Stimulated activated CD4-positive, alpha-beta T cell treated with anti-CD3 and anti-CD28 coated beads, Interleukin-1b, Interleukin-23, amount 100 ng/mL, for 48 hours (primary cell): ENCODE measurements at places on chromosomes 12 and 14.

DNA sequence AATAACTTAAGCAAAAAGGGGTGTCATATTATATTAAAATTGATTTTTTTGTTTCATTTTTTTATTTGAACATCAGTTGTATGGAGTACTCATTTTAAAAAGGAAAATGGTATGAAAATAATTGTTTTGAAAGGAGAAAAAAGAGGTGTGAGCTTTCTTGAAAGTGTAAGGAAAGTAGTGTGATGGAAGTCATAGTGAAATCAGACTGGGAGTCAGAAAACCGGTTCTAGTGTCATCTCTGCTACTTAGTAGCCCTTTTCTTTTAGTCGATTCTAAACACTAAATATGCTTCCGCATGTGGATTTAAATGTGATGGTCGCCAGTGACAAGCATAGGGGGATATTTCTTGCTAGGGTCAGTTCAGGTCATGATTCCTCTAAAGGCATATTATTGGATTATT is 1.8 kb upstream of the DYRK2 start:
- no peak for DNase-seq

DNA sequence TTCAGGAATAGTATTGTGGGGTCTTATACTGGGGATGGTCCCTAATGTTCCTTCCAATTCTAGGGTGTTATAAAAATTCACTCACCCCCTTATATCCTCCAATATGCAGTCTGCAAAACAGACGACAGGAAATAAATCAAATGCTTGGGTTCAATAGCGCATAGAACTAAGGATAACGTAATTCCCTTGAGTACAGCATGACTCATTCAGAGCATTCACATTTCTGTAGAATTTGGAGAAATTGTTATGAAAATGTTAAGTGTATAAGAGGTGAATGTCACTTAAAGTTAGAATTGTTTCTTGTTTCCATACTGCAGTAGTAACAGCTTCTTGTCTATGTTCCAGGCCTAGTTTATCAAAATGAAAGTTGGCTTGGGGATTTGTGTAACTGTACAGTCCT is 271.4 kb downstream of the RPS29 start:
- DNase-seq, result no peak

GRCh38 chr12:120242275-120242799 is 23.2 kb downstream of the PXN start:
- no peak for DNase-seq

GRCh38 chr14:61894452-61895077 is 132.3 kb downstream of the SNAPC1 start:
- peak; percentile 53 for DNase-seq

DNA sequence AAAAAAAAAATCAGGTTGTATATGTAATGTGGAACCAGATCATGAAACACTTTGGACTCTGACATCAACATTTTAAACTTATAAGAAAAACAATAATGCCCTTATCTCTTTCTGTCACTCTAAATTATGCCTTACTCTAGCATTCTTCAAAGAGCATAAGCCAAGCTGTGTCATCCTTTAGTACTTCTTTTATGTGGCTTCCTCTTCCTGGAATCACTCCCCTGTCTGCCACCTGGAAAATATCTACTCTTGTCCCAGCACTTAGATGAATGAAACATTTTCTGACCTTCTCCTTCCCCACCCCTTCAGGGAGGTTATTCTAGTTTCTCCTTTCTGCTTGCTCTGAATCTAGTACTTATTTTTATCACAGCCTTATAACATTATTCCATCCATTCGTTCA is 101.2 kb downstream of the CNTN1 start:
- DNase-seq, result no peak

- DNase-seq, result no peak
Measured at GRCh38 chr14:63654346-63654745, 12.7 kb upstream of the WDR89 start.

DNA sequence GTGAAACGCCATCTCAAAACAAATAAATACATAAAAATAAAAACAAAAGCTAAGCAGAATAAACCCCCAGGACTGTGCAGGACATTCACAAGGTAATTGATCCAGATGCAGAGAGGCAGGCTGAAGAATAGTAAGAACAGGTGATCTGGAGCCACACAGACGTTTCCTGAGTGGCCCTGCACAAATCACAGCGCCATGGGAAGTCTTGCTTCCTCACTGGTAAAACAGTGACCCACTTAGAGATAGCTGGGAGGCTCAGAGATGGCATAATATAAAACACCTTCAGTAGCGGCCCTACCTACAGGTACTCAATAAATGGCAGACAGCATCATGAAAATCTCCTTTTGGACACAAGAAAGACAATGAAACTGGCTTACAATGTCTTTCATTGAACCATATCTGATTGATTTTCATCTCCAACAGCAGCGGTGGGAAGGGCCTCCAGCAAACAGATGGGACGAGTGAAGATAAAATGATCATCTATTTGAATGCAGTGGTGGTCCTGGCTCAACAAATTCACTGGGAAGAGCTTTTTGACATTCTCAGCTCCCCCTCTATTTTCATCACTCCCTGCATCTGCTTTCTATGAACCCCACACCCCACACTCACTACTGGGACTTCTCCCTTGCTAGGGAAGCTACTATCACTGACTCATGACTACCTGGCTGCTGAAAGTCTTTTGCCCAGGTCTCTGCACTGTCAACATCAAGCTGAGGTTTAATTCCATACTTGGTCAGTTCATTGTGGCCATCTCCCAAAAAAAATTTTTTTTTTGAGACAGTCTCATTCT is 63.9 kb downstream of the FOXN3 start:
- DNase-seq, result no peak

GRCh38 chr12:81718616-81719015 is 40.5 kb downstream of the PPFIA2 start:
- DNase-seq, result no peak

DNA sequence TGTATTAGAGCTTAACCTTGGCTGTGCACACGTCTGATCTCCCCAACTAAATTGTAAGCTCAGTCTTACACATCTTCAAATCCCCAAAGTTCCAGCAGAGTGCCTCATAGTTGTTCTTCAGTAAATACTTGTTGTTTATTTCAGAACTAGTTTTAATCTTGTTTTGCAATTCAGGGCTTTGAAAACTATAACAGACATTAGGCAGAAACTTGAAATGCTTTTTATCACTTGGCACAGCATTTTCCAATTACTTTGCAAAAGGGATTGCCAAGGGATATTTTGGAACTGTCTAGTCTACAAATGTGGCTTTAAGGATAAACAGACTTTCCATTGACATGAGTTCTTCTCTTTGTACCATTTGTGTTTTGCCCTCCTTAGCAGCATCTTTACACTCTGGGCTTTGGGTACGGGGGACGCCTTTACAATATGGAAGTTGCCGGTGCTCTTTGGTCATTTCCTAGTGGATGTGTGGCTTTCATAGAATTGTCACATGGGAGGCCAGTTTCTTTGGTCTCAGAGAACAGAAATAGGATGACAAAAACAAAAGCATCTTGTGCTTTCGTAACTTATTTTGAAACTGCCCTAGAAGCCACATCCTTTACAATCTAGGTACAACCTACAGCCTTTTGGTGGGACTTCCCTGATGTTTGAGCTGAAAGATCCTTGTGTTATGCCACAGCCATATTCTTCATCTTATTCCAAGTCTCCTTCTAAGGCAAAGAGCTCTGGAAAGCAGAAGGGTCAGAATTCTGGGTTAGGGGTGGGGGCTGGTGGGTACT is 96.9 kb downstream of the NPAS3 start:
- no peak for DNase-seq

GRCh38 chr12:81125691-81126090 is 47.8 kb downstream of the ACSS3 start:
- DNase-seq, result no peak

DNA sequence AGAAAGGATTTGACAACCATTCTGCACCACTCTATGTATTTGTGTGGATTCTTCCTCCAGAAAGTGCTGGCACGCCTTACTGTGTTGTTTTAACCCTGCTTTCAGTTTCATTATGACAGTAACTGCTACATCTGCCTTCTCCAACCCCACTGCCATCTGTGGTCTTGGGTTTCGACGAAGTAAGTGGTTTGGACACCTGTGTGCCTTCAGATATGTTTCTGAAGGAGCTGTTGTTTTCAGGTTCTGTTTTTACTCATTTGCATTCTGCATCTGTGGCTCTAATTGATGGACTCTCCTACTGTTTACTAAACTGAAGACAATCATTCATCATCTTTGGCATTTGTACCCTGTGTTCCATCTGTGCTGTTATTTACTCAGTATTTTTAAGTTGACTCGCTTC is 4.1 kb downstream of the TSHR start:
- peak; percentile 66 for DNase-seq

DNA sequence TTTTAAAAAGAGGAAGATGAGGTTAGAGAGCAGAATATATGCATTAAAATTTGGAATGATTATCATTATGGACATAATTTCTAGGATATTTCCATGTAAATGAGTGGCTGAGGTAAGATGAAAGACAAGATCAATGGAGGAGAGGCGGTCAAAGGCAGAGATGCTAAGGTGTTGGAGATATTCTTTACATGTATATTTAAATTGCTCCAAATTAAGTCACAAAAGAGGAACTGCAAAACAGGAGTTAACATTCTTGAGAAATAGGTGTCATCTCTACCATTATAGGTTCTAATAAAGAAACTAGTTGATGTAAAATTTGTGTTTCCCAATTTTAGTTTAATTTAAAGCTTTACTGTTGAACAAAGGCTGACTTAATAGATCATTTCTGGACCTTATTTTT is 268.5 kb upstream of the PPFIA2 start:
- no peak for DNase-seq

DNA sequence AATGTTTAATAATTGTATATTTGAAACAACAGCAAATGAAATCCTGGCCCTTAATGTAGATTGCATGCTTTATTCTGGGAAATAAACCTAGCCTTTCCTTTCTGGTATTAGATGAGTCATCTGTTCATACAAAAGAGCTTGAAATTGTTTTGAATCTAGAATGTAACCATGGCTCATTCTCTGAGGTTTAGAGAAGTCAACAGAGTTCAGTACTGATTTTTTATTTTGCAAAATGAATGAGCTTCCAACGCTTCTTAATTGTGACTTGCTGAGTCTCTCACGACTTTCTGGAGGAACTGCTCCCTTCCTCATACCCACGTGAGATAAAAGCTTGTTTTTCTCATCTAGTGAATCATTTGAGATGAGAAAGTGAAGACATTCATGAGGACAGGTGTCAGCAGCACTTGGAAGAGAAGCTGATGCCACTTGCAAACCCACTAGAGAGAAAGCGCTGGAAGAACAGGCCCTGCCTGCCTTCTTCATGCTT is 509.6 kb downstream of the VRK1 start:
- DNase-seq, result peak; percentile 24

- no peak for DNase-seq
Measured at GRCh38 chr12:13079440-13079906, 24.0 kb downstream of the GSG1 start.

DNA sequence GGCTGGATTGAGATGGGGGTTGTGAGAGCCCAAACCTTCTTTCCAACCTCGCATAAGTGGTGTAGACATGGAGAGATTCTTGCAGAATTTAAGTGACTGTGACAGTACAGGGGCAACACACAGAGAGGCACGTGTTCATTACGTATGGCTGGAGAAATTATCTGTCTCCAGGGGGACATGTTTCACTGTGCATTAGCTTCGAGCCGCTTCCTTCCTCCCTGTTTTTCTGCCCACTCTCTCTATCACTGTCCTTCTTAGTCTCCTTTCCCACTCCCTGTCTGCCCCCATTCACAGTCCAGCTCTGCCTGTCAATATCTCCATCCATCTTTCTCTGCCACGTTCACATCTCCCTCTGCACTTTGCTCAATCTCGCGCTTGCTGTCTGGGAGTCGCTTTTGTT is 11.5 kb upstream of the C14orf93 start:
- DNase-seq, result no peak

GRCh38 chr12:107396991-107397390 is 288.6 kb upstream of the PWP1 start:
- DNase-seq, result no peak

DNA sequence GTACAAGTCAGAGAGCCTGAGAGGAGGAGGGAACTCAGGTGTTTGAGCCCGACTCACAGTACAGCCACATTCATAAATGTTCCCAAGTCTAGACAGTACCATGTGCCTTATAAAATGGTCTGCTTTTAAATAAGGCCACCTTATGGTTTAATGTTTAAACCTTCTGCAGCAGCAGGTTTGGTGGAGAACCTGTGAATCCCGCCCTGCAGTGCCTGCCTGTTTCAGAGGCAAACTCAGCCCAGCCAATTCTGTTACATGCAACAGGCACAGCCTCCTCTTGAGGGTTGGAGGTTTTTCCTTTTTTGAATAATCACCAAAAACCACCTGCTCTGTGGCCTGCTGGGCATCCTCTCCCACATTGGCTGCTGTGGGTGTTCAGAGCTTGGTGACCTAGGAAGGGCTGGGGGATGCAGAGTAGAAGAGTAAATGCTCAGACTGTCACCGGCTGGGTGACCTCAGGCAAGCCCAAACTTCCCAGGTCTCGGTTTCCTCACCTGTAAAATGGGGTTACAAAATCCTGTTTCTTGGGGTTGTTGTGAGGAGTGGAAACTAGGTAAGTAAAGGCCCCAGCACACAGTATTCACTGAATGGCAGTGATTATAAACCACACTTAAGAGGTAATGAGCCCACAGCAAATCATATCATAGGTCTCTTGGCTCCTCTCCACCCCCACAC is 28.0 kb downstream of the NUAK1 start:
- no peak for DNase-seq

GRCh38 chr12:57185403-57185802 is 31.2 kb upstream of the NXPH4 start:
- no peak for DNase-seq

GRCh38 chr14:24070285-24071143 is 848 bp upstream of the CPNE6 start:
- no peak for DNase-seq

DNA sequence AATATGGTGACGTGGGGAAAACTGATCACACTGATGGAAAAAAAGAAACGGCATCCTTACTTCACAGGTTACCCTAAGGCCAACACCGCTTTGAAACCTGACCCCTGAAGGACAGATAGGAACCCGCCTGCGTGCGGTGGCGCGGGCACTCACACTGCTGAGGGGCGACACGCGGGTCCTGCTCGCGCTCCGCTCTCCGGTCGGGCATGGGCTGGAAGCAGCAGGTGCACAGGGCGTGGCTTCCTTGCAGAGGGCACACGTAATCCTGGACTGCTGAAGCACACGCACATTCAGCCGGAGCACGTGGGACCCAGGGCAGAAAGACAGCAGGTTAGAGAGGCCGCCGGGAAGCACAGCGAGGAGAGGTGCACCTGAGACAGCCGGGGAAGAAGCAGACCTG is 22.8 kb upstream of the GOLGA3 start:
- DNase-seq, result no peak

- DNase-seq, result no peak
Measured at GRCh38 chr12:115598871-115599811, 678.4 kb downstream of the MED13L start.

DNA sequence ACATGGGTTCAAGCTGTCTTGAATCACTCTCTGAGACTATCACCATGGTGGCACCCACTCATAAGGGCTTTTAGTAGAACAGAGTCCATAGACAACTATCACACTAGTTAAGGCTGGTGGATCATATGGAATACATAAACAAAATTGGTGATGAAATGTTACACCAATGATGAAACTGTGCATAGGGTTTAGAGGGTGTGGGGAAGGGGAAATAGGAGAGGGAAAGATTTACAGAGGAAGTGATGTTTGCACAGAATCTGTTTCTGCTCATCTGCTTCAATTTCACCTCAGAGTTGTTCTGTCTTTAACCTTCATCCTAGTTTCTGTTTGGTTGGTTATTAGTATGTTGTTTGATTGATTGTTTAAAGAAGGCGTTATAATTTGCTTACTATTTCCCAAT is 2.4 kb upstream of the RXYLT1 start:
- no peak for DNase-seq

- DNase-seq, result no peak
Measured at GRCh38 chr14:50533806-50534205, 1.4 kb upstream of the MAP4K5 start.

GRCh38 chr14:93002851-93003298 is 79.9 kb downstream of the CHGA start:
- DNase-seq, result no peak

- no peak for DNase-seq
Measured at GRCh38 chr12:113134071-113134470, 1.5 kb downstream of the RASAL1 start.
